ENCODE measurements at places on chromosomes 1 and 21. TPM values are rescaled to one million over a fixed set of nuclear protein-coding genes. Genes with fewer than 3 reads are reported as not detected.
A peak's percentile ranks its signal among the peaks of the same experiment; 100 is the strongest.

DNA sequence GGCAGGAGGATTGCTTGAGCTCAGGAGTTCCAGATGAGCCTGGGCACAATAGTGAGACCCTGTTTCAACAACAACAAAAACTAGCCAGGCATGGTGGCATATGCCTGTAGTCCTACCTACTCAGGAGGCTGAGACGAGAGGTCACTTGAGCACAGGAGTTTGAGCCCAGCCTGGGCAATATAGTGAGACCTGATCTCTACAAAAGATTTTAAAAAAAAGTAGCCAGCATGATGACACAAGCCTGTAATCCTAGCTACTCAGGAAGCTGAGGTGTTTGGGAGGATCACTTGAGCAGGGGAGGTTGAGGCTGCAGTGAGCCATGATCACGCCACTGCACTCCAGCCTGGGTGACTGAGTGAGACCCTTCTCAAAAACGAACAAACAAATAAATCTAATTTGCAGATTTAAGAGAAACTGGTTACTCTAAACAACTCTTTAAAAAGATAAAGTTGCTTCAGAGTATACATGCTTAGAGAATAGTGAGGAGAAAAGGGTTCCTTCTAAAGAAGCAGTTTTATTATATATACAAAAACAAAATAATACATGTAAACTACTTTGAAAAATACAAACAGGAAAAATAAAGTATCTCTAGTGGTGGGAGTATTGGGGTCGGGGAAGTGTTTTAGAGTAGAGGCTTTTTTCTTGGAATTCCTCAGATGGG, 88.4 kb downstream of the ADCY10 start:
- no peak for DNase-seq

DNA sequence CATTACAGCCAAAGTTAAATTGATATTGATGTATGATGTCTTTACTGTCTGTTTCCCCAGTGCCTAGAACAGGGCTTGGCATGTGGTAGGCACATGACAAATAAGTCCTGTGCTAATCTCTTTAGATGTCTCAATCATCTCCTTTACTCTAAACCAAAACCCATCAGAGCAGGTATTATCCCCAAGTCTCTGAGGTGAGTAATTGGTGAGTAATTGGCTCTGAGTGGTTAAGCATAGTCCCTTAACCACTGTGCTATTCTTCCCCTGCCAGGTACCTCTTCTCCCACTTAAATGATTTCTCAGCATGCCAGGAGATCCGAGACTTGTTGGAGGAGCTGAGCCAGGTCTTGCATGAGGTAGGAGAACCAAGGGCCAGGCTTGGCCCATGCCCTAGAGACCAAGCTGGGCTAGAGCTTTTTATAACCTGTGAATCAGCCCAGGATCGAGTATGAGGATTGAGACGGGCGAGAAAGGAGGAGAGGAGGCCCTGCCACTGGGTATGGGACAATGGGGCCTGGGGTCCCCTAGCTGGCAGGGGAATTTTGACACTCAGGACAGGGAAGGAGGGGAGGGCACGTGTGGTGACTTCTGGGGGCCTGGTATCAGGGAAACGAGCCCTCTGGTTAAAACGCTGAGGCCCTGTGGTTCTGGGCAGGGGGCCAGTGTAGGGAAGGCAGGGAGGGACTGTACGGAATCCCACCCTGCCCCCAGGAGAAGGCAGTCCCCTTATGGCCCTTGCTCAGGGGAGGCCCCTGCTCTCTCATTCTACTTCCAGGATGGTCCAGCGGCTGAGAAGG, 4.5 kb downstream of the CNKSR1 start:
- DNase-seq = peak; percentile 20

DNA sequence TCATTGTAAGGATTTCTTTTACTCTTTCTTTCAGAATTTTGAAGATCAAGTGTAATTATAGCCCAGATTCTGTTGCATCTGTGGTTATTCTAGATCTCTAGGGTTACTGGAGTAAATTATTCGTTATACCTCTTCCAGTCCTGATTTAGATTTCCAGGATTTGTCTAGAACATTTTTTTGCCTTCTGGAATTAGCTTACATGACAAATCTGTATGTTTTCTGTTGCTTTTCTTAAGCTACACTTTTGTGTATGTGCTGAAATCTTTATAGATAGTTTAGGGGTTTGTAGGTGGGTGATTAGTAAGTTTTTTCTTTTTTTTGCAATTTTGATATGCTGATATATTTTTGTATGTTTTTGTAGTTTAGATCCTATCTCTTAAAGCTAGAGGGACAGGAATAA, 13.7 kb downstream of the RALGPS2 start:
- DNase-seq = no peak

The KIF26B gene
- 2.1 TPM for total RNA-seq

The TRIM46 gene
- total RNA-seq = 3.4 TPM

All from A172 (cell line).